NCI-H1436 (cell line): ENCODE measurements at places on chromosomes 6 and 20.

DNA sequence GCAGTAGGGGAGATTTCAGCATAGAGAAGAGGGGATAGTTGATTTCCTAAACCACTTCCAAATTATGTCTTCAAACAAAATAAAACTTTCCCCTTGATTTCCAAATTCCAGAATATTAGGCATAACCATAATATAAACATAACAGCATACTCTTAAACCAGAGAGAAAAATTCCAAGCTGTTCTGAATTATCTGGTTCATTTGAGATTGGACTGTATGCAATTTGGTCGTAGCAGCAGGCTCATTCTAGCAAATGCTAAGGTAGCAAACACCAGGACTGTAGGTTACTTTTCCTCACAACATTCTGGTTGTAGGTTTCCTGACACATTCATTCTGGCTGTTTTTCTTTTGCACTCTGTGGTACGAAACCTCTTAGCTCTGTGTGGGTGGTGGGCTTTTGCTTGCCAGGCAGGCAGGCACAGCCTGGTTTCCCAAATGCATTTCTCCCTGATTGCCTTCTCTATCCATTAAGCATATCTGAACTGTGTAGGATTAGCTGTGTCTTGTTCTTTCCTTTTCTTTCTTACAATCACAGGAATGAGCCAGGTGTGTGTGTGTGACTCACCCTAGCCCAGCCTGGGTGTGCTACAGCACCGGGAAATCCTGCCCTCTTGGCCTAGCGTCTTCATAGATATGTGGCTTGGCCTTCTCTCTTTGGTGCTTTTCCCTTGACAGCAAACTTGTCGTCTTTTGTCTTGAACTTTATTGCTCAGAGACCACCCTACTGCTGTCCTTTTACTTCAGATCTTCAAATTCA is 77.1 kb downstream of the JARID2 start:
- DNase-seq: no peak

- no peak for DNase-seq
Measured at GRCh38 chr6:17712576-17712975, 5.9 kb upstream of the NUP153 start.

DNA sequence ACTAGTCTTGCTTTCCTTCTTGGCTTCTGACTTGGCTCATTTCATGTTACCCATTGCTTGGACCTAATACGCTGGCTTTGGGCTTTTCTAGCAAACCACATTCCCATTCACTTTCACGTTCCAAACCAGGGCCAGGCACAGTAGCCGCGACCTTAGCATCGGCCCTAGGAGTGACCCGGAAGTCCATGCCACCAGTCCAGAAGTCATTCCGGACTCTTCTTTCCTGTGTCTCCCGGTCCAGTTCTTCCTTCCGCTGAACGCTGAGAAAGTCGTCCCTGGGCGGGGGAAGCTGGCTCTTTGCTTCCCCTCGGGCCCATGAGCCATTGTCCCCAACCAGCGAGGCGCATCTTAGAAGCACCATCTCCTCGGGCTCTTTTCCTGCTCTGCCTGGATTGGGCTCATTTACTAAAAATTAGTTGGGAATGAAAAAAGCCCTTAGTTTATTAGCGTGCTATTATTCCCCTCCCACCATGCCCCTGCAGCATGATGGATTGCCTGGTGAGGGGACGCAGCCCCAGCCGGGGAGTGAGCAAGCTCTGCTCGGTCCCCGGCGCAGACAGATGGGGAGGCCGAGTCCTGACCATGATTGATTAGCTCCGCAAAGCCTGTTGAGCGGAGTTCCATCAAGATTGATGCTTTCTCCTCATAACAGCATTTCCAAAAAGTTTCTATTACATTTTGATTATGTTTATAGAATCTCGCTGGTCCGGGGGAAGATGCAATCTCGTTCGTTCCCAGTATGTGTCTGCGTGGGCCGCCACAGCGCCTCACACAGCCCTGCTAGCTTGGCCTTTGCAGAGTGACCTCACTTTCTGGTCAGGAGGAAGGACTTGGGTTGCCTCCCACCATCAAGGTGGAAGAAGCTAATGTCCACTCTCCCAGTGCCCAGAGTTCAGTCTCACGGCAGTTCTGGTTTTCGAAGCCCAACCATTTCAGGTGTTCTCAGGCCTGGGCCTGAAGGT is 115.1 kb upstream of the TOP1 start:
- DNase-seq: no peak

- DNase-seq: no peak
Measured at GRCh38 chr6:88748141-88748540, 215.3 kb downstream of the RNGTT start.

GRCh38 chr6:17987697-17988421 is 424 bp upstream of the KIF13A start:
- peak; percentile 82 for DNase-seq

- peak; percentile 89 for DNase-seq
Measured at GRCh38 chr6:53359095-53359842, 10.5 kb upstream of the ELOVL5 start.

- DNase-seq: no peak
Measured at GRCh38 chr20:41048461-41049301, 20.1 kb downstream of the TOP1 start.

- DNase-seq: no peak
Measured at GRCh38 chr6:15473741-15474161, 189.1 kb downstream of the DTNBP1 start.
